ENCODE measurements at places on chromosomes 1 and 21.
A peak's percentile ranks its signal among the peaks of the same experiment; 100 is the strongest.

GRCh38 chr1:241156231-241156965, 200.6 kb downstream of the RGS7 start:
- no peak for DNase-seq

GRCh38 chr1:15959827-15960446, 16.0 kb downstream of the ZBTB17 start:
- no peak for DNase-seq

DNA sequence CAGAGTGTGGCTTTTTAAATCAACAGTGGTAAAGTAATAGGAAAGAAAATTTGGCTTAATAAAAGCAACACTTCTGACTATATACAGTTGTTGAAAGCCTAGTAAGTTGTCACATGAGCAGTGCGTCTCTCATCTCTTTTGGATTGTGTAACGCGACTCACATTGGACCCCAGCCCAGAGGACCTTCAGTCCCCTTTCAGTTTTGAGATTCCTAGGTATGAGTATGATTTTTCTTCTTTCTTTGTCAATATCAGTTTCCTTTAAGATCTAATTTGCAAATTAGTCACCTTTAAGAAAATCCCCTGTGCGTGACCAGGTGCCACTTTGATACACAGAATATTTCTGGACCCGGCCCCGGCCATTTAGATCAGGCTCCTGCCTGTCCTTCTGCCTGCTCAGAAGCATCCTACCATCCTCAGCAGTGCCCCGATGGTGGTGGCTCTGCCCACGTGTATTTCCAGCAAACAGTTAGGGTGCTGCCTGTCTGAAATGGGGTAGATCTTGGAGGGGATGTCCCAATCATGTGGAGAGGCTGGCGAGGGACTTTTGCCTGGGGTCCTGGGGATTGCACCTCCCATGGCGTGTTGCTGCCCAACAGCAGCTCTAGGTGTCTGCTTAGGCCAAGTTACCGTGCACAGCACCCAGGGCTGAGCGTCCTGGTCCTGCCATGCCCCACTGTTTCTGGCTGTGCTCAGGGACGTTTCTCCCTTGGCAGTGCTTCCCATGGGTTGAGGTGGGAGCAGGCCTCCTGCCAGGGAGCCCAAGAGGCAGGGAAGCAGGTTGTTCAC, 21.1 kb downstream of the SNAP47 start:
- no peak for DNase-seq

- no peak for DNase-seq
Measured at GRCh38 chr1:154178911-154179811, 12.7 kb downstream of the TPM3 start.

GRCh38 chr1:1398677-1399186, 403 bp downstream of the CCNL2 start:
- no peak for DNase-seq

DNA sequence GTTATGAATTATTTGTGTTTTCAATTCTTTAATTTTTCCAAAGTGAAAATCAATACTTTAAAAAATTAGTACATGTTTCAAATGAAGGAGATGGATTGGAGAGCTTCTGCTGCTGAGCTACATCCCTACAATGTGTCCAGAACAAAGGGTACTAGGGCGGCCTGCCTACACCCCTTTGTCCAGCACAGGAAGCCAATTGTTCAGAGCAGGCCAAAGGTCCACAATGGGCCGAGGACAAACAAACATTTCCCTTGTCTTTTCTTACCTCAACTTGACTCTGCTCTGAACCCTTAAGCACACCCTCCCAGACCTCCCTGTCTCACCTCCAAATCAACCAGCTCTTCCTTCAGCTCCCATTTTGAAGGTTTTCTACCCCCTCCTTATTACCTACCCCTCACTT, 39.4 kb upstream of the CAMK1G start:
- DNase-seq = no peak

DNA sequence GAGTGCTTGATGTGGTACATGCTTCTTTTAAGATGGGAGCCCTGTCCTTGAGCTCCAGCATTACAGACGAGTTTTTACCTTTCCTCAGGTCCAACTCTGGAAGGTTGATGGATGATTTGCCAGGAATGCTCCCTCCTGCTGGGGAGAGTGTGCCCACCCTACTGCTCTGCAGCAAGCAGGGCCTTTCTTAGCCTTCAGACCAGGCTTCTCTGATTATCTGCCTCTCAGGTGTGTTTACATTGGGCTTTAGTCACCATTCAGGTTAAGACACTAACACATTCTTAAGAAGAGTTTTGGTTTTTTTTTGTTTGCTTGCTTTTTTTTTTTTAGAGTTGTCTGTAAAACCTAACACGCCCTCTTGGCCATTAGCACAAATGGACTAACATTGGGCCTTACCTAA, 301.8 kb downstream of the KCNT2 start:
- no peak for DNase-seq

DNA sequence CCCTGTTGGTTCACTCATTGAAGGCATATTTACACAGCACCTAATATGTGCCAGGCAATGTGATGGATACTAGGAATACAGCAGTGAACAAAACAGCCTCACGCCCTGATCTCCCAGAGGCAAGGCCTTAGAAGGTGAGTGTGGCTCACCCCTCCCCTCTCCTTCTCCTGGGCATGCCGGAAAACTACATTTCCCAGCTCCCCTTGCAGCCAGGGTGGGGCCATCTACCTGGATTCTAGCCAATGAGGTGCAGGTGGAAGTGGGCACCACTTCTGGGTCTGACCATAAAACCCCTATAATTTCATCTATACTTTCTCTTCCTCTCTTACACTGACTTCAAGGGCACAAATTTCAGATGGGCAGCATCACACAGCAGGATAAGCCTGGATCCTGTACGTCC, 63.8 kb downstream of the FBXO2 start:
- DNase-seq = no peak

DNA sequence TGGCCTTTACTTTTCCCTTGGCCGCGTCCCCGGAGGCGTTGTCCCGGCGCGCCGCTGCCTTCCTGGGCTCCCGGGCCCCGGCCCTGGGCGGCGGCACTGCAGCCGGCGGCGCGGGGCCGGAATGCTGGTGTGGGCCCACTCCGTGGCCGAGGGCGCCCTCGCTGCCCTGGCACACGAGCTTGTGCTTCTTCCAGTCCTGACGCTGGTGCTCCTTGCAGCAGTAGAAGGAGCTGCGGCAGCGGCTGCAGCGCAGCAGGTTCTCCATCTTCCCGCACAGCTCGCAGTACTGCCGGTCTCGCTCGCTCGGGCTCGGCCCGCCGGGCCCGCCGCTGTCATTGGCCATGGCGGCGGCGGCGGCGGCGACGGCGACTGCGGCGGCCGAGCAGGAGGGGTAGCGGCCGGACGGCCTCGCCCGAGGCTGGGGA, 529 bp downstream of the EGLN1 start:
- DNase-seq = peak; percentile 16

DNA sequence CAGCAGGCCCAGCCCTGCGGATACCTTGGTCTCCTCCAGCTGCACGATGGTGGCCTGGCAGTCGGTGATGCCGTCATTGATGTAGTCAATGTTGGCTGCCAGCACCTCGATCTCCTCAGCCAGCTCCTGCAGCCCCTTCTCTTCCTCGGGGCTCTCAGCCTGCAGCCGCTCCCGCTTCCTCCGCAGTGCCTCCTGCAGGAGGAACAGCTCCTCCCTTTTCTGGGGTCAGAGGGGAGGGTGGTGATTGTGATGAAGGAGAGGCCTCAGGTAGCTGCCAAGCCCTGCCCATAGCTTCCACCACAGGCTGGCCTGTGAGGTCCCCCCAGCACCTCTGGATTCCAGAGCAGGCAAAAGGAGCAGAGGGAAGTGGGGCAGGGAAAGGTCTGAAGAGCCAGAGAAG, 33.4 kb downstream of the KIF21B start:
- DNase-seq = no peak

GRCh38 chr1:245754463-245754961, 599.7 kb downstream of the KIF26B start:
- no peak for DNase-seq

DNA sequence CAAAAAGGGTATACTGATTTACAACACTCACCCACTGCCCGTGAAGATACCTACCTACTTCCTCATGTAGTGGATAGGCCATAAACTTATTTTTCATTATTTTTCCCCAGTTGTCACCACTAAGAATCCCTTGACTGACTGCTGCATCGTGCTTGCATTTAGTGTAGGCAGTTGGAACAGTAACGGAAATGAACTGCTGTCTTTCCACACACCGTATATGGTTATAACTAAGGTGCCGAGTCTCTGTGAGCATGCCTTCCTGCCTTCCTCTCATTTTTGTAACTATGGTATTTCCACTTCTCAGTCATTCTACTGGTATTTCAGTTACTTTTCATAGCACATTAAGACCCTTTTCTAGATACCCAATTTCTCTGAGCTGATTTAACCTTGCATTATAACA, 36.4 kb downstream of the SLC35F3 start:
- no peak for DNase-seq

GRCh38 chr1:200275415-200275814, 134.4 kb downstream of the ZNF281 start:
- no peak for DNase-seq

GRCh38 chr1:37752583-37753471, 12.1 kb downstream of the EPHA10 start:
- DNase-seq = no peak

DNA sequence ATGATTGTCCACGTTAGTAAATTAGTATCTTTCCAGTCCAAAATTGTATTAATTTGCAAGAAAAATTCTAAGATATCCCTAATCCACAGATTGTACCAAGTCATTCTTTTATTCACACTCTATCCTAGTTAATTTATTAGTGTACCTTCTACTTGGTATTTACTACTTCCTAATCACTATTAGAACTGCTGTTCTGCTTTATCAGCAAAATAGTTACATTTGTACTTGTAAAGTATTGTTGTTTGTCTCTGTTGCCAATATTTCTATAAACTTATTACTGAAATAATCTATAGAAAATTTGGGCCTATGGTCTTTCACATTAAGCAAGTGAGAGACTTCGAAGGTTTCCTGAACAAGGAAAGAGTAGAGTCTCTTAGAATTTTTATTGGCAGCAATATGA, 5.6 kb upstream of the CRP start:
- no peak for DNase-seq

DNA sequence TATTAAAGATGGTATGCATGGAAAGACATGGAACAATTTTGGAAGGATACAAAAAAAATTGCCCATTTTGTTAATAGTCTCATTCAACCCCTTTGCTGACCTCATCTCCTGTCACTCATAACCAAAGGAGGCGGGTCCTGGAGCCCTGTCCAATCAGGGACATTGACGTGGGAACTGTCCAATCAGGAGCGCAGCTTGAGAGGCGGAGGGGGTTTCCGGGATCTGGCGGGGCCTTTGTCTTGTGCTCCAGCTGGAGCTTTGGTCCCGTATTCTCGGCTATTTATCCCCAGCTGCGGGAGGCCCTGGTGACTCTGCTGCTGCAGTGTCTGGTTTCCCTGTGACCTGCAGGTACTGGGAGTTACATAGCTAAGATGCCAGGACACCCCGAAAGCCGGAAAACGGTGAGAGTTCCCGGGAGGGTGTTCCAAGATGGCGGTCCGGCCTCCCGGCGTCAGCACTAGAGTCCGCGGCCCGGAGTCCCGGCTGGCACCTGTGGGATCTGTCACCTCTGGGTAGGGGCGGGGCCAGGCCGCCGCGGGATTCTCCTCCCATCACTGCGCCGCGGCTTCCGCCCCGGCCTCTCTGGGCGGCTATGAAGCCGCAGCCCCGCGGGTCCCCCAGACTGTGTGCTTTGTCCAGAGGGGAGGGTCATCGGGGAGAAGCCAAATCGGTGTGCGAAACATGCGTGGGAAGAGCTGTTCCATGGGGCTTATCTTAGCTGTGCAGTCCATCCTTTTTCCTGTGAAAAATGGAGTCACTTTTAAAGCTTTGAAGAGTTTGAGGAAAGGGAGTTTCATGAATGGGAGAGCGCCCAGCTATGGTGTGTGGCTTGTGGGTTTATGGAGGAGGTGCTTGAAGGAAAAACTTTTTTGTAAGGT, at the start of gene ZNF678:
TSS of gene ZNF678 (plus strand) at position 233 of the 878 bp plus-strand sequence. CDS start 87,436 bp downstream, outside the sequence.
- DNase-seq = peak; percentile 54

DNA sequence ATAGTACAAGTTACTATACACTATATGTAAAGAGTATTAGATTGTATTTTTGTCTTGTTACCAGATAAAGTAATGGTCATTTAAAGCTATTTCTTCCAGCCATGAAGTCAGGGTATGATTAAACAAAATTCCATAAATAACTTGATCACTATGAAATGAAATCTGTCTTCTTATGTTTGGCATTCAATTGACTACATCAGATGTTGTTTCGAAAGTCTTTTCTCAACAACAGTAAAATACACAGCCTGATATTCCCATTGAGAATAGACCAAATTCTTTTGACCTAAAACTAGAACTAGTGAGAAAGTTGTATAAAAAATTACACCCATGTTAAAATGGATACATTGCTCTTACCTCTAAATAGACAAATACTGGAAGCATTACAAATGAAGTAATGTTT, 134.6 kb upstream of the ADAMTS5 start:
- DNase-seq = no peak

DNA sequence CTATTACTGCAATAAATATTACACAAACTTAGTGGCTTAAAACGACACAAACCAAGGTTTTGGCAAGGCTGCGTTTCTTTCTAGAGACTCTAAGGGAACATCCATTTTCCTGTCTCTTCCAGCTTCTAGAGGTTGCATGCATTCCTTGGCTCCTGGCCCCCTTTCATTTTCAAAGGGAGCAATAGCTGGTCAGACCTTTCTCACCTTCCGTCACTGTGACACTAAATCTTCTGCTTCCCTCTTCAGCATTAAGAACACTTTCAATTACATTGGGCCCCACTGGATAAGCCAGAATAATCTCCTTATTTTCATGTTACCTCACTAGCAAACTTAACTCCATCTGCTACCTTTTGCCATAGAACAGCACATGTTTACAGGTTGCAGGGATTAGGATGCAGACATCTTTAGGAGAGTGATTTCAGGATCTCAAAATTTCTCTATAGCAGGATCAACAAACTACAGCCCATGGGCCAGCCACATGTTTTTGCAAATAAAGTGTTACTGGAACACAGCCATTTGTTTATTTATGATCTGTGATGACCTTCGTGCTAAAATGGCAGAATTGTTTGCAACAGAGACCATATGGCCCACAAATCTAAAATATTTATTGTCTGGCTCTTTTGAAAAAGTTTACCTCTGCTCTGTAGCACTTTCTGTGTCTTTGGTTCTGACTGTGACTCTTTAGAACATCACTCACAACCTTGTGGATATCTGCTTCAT, 221.5 kb upstream of the SGIP1 start:
- DNase-seq = no peak

DNA sequence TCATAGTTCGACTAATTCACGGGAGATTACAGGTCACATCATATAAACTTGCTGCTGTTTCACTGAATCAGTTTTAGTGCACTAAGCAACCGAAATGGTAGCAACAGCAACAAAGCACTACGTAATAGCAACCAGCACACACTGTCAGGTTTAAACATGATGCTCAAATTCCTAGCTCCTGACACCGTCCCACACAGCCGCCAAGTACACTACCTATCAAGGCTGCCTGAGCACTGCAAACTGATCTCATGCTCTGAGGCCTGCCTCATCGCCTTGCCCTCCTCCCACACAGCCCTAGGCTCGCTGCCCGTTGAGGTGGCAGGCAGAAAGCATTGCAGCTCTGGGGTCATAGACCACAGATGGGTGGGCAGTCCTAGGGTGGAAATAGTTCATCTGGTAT, 12.4 kb downstream of the LAMC2 start:
- DNase-seq = no peak

DNA sequence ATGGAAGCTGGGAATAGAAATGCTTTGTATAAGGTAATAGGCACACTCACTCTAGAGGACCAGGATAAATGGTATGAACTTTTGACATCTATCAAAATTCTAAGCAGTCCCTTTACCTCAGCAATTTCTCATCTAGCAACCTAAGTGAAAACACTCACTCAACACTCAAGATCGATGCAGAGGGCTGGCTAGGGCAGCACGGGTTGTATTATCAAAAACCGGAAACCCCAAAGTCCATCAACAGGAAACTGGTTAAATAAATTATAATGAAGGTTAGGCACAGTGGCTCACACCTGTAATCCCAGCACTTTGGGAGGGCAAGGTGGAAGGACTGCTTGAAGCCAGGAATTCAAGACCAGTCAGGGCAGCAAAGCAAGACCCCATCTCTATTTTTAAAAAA, 9.4 kb downstream of the USP48 start:
- no peak for DNase-seq

Data from stimulated activated CD4-positive, alpha-beta T cell treated with anti-CD3 and anti-CD28 coated beads, Interleukin-1b, Interleukin-23, amount 100 ng/mL, for 1 hour (primary cell).